ENCODE measurements at places on chromosomes 12 and 14. TPM values are rescaled to one million over a fixed set of nuclear protein-coding genes. Genes with fewer than 3 reads are reported as not detected.
A peak's percentile ranks its signal among the peaks of the same experiment; 100 is the strongest.

TAPBPL gene
- polyA plus RNA-seq = 4.9 TPM

FAM181A gene
- not detected for polyA plus RNA-seq

WNT1 gene
- not detected for polyA plus RNA-seq

ANO4 gene
- polyA plus RNA-seq = 0.03 TPM

IL31 gene
- polyA plus RNA-seq = not detected

LUM gene
- polyA plus RNA-seq = 3.7 TPM

ITPR2 gene
- 2.2 TPM for polyA plus RNA-seq

GALNT16 gene
- 0.95 TPM for polyA plus RNA-seq

KLRC4 gene
- polyA plus RNA-seq = 0.23 TPM

GRCh38 chr12:112932485-112933128, 5.7 kb upstream of the OAS3 start:
- DNase-seq = no peak
- H3K36me3 ChIP-seq = no peaks in the 10 kb centered on the region
- H3K27me3 ChIP-seq = no peaks in the 10 kb centered on the region
- no peak overlapping the region for H3K27ac ChIP-seq
- no peaks in the 10 kb centered on the region for H3K4me1 ChIP-seq

GRCh38 chr12:110253176-110253575, 27.9 kb upstream of the ATP2A2 start:
- no peak overlapping the region for H3K4me3 ChIP-seq
- no peaks in the 10 kb centered on the region for H3K36me3 ChIP-seq
- peaks cover 39% of the 10 kb centered on the region for H3K4me1 ChIP-seq
- peak overlapping the region; percentile 63 for H3K27ac ChIP-seq

DNA sequence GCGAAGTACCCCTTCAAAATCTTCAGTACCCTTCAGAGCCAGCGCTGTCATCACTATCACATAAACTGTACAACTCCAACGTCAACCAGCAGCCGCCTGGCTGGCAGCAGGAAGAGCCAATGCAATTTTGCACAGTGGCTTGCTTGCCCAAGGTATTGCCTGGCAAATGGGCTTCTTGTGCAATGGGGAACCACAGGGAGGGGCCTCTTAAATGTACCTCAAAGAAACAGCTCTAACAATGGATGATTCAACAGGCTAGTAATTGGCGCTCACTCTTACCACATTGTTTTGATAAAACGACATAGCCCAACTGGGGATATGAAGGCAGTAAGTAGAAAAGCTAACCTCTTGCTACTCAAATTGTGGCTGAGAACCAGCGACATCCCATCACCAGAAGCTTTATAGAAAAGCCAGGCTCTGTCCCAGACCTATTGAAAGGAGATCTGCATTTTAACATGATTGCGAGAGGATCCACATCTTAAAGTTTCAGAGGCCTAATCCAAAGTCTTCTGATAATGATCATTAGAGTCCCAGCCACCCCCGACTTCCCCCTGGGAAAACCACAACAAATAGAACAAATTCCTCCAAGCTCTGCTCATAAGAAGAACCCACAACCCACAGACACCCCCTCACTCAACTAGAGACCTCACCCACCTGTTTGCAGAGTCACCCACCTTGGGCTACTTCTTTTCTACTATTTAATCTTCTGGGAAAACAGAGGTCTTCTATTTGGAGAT, 125.3 kb upstream of the HIF1A start:
- no peak overlapping the region for H3K4me3 ChIP-seq
- H3K36me3 ChIP-seq = no peaks in the 10 kb centered on the region
- H3K27ac ChIP-seq = peak overlapping the region; percentile 31

- no peak overlapping the region for H3K27ac ChIP-seq
- no peak for DNase-seq
- H3K27me3 ChIP-seq = no peaks in the 10 kb centered on the region
- no peak overlapping the region for H3K4me3 ChIP-seq
Observed at GRCh38 chr14:80636071-80636470, 305.5 kb downstream of the CEP128 start.

- H3K27me3 ChIP-seq = no peaks in the 10 kb centered on the region
- no peaks in the 10 kb centered on the region for H3K4me1 ChIP-seq
- no peak overlapping the region for H3K4me3 ChIP-seq
- no peak overlapping the region for H3K27ac ChIP-seq
Observed at GRCh38 chr14:52402812-52403526, 88.9 kb downstream of the PTGER2 start.

DNA sequence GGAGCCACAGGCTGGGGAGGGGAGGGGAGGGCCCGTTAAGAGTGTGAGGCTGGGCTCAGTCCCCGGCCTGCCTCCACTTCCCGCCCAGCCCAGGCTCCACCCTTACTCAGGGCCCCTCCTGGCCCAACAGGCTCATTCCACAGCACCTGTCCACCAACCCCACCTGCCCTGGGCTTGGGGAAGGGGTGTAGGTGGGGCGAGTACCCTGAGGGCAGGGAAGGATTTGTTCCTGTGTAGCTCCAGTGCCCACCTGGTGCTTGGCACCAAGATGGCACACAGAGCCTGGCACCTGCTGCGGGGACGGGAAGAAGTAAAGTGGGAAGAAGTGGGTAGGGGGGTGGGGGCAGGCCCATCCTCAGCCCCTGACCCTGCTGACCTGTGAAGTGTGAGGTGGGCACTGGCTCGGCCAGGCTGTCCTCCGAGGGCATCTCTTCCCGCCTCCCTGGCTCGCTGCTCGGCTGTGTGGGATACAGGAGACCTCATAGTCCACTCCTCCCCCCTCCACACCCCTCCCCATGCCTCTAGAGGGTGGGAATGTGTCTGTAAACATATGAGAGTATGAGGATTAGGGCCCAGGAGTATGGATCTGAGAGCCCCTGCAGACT, 35.1 kb downstream of the NCKAP5L start:
- H3K27me3 ChIP-seq = no peaks in the 10 kb centered on the region
- H3K36me3 ChIP-seq = peaks cover 8% of the 10 kb centered on the region
- no peak for DNase-seq
- H3K27ac ChIP-seq = no peak overlapping the region

DNA sequence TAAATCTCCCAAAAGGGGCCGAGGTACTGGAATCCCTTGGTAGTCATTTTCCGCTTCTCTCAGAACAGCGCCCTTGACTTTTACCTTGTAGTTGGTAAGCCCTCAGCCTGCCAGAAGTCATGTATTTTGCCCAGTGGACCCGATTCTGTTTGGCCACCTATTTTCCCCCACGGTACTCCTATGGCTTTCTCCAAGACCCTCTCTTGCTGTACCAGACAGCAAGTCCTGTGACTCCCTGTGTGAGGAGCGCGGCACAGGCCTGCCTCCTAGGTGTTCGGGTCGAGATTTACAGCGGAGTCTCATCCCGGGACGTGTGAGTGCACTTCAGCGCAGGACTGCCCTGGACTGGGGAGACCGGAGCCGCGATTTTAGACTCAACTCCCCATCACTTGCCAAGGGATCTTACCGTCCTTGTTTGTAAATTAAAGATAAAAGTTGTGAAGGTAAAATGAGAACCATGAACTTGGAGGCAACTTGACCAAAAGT, 1.1 kb upstream of the MBD6 start:
- H3K27me3 ChIP-seq = no peaks in the 10 kb centered on the region
- peak overlapping the region; percentile 100 for H3K27ac ChIP-seq
- peak; percentile 49 for DNase-seq
- peaks cover 42% of the 10 kb centered on the region for H3K36me3 ChIP-seq

DNA sequence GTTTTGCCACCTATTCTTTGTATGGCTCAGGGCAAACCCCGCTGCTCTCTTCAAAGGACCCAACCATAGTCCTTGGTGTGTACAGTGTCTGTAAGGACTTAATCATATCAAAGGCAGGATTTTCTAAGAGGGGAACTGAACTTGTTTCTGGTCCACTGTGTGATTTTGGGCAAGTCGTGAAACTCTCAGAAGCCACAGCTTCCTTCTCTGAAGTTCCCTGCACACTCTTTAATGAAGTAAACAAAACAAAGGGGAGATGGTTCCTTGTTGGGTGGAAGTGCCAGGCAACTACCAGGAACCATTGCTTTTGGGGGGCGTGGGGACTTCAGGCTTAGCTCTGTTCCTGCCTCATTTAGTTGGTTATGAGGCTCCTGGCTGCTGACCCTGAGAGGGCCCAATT, 152.4 kb downstream of the VRK1 start:
- no peak for DNase-seq
- no peak overlapping the region for H3K4me3 ChIP-seq
- no peaks in the 10 kb centered on the region for H3K36me3 ChIP-seq
- H3K4me1 ChIP-seq = no peaks in the 10 kb centered on the region
- H3K27ac ChIP-seq = no peak overlapping the region
- no peaks in the 10 kb centered on the region for H3K27me3 ChIP-seq

DNA sequence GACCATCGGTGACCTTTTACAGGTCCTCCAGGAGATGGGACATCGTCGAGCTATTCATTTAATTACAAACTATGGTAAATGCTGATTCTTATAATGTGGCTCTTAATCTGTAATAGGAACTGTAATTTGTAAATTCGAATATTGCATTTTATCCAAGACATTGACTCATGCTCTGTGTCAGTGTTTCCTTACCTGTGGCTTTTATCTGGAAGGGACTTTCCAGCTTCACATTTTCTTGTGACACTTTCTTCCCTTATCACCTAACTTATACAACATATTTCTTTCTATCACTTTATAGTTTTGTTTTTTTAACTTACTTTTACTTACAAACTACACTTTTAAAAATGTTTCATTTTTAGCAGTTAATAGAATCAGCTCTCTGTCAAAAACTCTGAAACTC, 14.8 kb downstream of the IRAK3 start:
- H3K27me3 ChIP-seq = no peaks in the 10 kb centered on the region
- no peak overlapping the region for H3K27ac ChIP-seq
- no peak for DNase-seq
- no peak overlapping the region for H3K4me3 ChIP-seq

- no peak overlapping the region for H3K4me3 ChIP-seq
- H3K4me1 ChIP-seq = no peaks in the 10 kb centered on the region
- H3K27me3 ChIP-seq = no peaks in the 10 kb centered on the region
- peaks cover 28% of the 10 kb centered on the region for H3K36me3 ChIP-seq
Observed at GRCh38 chr12:51208016-51208660, 9.7 kb downstream of the POU6F1 start.

DNA sequence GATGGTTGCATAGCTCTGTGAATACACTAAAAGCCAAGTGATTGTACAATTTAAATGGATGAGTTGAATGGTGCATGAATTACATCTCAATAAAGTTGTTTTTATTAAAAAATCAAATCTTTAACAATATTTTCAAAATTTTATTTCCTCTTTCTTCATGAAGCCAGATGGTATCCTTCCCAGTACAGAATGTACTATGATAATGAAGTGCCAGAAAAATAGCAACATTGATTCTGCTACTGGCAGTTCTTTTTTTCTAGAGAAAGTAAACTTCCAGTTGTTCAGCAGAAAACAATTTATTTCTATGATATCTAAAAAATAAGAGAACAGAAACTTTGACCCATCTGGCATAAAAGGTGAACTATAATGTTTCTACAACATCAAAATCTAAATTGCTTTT, 61.5 kb downstream of the SLC2A13 start:
- H3K4me3 ChIP-seq = no peak overlapping the region
- no peak for DNase-seq
- H3K27me3 ChIP-seq = no peaks in the 10 kb centered on the region
- no peaks in the 10 kb centered on the region for H3K4me1 ChIP-seq
- H3K36me3 ChIP-seq = no peaks in the 10 kb centered on the region
- H3K27ac ChIP-seq = no peak overlapping the region

DNA sequence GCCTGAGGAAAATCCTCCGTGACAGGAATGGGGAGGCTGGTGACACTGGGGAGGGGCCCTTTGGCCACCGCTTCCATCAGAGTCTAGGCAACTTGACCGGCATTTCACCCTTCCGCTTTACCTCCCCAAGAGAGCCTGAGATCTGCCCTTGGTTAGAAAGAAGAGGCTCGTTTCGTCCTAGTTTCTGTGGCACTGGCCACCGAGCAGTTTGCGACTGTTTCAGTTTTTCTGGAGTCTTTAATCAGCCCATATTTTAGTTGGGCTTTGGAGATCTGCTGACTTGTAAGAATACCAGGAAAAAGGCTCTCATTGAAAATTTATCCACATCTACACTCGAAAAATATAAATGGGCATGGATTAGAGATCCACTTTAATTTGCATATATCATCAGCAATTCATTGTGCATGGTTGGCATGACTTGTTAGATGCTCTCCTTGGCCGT, 414 bp upstream of the ANKS1B start:
- no peaks in the 10 kb centered on the region for H3K36me3 ChIP-seq
- no peaks in the 10 kb centered on the region for H3K27me3 ChIP-seq
- H3K4me3 ChIP-seq = peak overlapping the region; percentile 71
- H3K4me1 ChIP-seq = peaks cover 2% of the 10 kb centered on the region
- no peak for DNase-seq
- peak overlapping the region; percentile 57 for H3K27ac ChIP-seq

DNA sequence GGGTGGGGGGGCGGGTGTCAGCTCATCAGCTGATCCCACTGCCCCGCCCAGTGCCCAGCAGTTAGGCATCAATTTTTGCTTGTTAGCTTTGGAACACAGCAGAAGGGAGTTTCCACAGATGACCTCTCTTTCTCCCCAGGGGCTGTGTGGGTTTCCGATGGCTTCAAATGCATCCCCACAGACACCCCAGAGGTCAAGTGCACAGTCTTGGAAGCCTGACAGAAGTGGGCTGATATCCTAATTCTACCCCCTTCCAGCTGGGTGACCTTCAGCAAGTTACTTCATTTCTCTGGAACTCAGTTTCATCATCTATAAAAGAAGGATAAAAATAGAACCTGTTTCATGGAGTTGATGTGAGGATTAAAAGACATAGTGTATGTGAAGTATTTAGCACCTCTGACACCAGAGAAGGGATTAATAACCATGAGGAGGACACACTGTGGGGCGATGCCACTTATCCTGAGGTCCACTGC, 22.0 kb downstream of the TTC9 start:
- peaks cover 3% of the 10 kb centered on the region for H3K4me1 ChIP-seq
- no peak overlapping the region for H3K4me3 ChIP-seq
- H3K36me3 ChIP-seq = no peaks in the 10 kb centered on the region
- H3K27ac ChIP-seq = no peak overlapping the region
- no peaks in the 10 kb centered on the region for H3K27me3 ChIP-seq
- peak; percentile 16 for DNase-seq

DNA sequence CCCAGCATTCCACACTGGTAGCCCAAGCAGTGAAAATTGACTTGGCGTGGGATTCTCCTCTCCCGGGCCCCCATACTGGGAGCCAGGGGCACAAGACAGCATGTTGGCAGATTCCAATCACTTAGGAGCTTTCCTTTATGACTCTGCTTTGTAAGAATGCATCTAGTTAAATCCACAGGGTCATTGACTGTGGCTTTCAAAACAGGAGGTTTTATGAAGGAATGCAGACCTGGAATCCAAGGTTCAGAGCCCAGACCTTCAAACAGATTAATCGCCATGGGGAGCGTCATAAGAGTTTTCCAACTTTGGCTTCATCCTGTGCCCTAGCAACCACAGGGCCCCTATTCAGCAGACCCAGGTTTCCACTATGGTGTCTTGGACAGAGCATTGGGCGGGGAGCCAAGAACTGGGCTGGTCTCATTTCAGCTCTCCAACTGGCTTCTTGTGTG, 76.4 kb upstream of the RMST start:
- H3K27me3 ChIP-seq = no peaks in the 10 kb centered on the region
- H3K36me3 ChIP-seq = no peaks in the 10 kb centered on the region
- H3K4me3 ChIP-seq = no peak overlapping the region
- DNase-seq = no peak

- H3K27ac ChIP-seq = peak overlapping the region; percentile 77
- peak overlapping the region; percentile 79 for H3K4me3 ChIP-seq
- peaks cover 25% of the 10 kb centered on the region for H3K4me1 ChIP-seq
- DNase-seq = peak; percentile 31
- H3K27me3 ChIP-seq = no peaks in the 10 kb centered on the region
Observed at GRCh38 chr12:6201213-6201608, 1.0 kb downstream of the CD9 start.
